Suprapubic skin (tissue), 4 donors: ENCODE measurements at places on chromosomes 12 and 14.

GRCh38 chr12:55659486-55660385, 23.0 kb downstream of the OR10P1 start:
- no peak for DNase-seq

DNA sequence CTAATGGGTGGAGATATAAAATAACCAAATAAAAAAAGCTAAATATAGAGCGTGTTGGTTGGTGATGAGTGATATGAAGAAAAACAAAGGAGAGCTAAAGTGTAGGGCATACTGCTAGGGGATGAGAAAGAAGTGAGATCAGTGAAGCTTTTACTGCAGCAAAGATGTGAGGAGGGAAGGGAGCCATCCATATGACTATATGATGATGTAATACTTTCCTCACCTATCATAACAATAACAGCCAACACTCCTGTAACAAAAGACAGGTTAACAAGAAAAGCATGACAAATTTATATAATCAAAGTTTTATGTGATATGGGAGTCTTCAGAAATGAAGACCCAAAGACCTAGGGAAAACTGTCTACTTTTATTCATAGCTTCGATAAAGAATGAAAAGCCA, 57.4 kb upstream of the LRFN5 start:
- DNase-seq, result no peak

DNA sequence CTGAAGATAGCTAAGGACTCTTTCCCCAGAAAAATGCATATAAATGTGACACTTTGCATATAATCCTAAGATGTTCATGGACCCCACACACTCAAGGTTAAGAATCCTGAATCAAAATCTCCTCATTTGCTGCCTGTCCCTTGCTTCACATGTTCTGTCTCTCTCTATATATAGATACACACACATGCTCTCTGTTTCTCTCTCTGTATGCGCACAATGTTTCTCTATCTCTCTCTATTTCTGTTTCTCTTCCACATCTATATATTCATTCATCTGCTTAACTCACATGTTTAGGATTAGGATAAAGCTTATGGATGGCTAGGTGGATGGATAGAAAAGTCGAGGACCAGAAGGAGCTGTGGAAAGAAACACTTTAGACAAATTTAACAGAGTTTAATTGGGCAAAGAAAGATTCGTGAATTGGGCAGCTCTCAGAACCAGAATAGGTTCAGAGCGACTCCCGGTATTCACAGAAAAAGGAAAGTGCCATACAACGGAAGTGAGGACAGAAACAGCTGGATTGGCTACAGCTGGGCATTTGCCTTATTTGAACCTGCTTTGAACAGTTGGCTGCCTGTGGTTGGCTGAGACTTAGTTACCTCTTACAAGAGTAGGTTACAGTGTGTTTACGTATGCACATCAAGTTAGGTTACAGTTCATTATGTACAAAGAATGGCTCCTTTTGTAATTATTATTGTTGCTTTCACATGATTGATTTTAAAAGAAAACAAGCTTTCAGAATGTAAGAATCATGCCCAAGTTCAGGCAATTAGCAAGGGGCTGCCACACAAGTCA, 57.6 kb downstream of the EMP1 start:
- no peak for DNase-seq

DNA sequence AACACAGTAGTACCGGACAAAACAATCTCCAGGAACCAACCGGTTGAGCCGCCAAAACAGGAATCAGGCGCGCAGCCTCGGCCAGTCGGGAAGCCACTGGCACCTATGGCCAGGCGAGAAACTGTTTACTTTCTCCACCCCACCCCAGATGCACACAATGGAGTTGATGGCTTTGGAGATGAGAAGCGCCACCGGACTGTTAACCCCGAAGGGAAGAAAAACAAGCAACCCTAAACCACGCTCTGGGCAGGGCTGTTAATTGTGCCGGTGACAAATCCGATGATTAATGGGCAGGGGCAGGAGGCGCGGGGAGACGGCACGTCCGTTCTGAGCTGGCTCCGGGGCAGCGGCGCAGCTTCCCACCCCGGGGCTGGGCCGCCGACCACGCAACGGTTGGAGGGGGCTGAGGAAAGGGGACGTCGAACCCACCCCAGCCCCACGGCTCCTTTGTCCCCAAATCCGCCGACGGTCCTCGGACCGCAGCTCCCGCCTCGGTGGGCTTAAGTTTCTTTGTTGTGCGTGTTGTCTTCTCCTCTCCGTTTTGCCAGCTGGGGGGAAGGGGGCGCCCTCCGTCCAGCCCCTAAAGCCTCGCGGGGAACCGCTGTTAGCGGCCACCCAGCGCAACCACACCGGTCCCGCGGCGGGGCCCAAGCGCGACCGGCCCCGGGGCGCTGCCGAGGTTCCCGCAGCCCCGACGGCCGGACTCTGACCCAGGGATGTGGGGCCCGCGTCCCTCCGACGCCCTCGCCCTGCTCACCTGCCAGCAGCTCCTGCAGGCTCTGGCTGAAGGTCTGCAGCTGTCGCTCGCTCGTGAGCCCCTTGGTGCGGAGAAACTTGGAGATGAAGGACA, 790 bp downstream of the BTG1 start:
- DNase-seq, result peak; percentile 84

GRCh38 chr12:55965941-55966407, at the start of gene PMEL:
Gene PMEL (minus strand): TSS chr12:55966042. CDS start chr12:55966011, 31 bp downstream.
- no peak for DNase-seq

DNA sequence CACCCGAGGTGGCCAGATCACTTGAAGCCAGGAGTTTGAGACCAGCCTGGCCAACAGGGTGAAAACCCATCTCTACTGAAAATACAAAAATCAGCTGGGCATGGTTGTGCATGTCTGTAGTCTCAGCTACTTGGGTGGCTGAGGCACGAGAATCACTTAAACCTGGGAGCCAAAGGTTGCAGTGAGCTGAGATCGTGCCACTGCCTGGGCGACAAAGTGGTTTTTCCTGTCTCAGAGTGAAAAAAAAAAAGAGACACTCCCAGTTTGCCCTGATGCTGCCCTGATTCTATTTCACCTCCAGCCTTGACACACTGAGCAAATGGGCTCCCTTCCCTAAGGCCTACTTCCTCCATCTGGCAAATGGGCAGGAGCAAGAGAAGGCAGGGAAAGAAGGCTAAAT, 28.5 kb upstream of the PLEK2 start:
- no peak for DNase-seq

GRCh38 chr14:23539248-23540140, 12.1 kb downstream of the ZFHX2 start:
- no peak for DNase-seq

GRCh38 chr12:107760207-107760808, 629 bp downstream of the PRDM4 start:
- DNase-seq, result peak; percentile 79

DNA sequence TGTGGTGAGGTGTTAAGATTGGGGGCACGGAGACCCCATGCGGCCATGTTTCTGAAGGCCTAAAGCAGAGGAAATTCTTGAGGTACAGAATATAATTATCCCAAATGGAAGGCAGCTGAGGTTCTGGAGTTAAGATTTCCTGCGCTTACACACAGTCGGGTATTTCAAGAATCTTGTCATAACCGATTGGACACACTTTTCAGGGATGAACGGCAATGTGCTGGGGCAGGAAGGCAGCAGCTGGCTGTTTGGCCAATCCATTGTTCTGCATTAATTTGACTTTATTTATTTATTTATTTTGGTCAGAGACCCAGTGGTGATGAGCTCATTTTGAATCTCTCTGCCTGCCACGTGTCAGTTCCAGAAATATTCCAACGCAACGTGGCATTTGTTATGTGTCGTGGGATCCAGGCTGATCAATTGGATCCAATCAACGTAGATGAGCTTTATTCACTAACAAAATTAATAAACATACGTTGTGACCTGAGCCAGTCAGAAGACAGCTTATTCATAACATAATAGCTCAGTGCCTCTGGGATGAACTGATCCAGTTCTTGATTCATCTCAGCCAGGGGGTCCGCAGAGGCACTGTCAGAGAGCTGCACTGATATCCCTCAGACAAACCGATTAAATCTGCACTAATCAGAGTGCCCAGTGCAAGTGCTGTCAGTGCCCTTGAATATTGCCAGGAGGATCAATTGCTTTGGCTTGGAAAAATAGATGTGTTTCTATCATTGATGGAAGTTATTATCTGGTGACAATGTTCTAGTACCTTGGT, 181.0 kb downstream of the KTN1 start:
- DNase-seq, result no peak

DNA sequence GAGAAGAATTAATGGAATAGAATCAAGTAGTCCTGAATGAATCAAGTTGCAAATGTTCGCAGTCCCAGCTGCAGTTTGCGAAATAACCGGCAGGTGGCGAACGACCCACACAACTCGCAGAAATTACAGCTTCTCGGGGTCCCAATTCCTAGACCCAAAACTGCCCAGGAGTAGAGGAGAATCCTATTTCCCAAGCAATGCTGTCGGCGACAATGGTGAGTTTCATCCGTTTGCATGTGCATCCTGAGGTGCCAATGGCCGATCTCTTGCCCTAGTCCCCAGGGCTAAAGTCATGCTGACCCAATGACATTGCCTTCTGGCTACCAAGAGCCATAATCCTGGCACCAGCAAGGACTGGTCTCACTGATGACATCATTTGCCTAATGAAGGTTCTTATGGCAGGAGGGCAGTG, 8.5 kb upstream of the ASCL1 start:
- DNase-seq, result no peak

GRCh38 chr14:64968651-64969050, 3.5 kb downstream of the RAB15 start:
- DNase-seq, result no peak

- no peak for DNase-seq
Observed at GRCh38 chr12:65454115-65454787, 175.8 kb downstream of the MSRB3 start.

GRCh38 chr12:32507942-32508320, 108.6 kb downstream of the FGD4 start:
- no peak for DNase-seq

DNA sequence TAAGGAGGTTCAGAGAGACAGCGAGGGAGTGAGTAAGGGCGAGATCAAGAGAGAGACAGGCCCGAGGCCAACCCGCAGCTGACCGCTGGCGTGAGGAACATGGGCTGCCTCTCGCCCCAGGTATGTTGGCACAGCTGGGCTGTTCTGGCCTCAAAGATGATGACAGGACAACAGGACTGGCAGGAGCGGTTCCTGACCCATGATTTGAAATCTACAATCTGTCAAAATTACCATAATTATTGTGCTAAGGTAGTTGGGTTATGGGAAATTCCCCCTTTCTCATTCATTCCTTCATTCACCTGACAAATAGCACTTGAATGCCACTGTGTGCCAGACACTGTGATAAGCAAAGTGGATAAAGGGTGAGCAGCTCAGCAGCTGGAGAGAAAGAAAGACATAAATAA, 5.1 kb upstream of the ENDOU start:
- no peak for DNase-seq

DNA sequence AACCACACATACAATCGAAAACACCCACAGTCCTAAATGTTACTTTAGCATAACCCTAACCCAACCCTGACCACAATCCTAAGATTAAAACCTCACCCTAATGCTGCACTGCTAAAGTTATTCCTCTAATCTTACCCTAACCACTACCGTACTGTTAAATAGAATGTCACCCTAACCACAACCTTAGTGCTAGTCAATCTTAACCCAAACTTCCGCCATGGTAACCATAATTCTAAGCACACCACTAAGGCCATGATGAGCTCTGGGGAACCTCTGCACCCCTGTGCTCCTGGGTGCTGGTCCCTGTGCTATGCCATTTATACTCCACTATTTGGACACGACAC, 38.0 kb downstream of the LTBP2 start:
- DNase-seq, result no peak

DNA sequence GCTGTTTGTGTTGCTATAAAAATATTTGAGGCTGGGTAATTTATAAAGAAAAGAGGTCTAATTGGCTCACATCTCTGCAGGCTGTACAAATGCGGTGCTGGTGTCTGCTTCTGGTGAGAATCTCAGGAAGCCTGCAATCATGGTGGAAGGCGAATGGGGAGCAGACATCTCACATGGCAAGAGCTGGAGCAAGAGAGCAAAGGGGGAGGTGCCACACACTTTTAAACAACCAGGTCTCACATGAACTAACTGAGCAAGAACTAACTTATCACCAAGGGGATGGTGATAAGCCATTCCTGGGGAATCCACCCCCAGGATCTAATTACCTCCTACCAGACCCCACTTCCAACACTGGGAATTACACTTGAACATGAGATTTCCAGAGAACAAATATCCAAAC, 300.7 kb upstream of the MDGA2 start:
- DNase-seq, result no peak

DNA sequence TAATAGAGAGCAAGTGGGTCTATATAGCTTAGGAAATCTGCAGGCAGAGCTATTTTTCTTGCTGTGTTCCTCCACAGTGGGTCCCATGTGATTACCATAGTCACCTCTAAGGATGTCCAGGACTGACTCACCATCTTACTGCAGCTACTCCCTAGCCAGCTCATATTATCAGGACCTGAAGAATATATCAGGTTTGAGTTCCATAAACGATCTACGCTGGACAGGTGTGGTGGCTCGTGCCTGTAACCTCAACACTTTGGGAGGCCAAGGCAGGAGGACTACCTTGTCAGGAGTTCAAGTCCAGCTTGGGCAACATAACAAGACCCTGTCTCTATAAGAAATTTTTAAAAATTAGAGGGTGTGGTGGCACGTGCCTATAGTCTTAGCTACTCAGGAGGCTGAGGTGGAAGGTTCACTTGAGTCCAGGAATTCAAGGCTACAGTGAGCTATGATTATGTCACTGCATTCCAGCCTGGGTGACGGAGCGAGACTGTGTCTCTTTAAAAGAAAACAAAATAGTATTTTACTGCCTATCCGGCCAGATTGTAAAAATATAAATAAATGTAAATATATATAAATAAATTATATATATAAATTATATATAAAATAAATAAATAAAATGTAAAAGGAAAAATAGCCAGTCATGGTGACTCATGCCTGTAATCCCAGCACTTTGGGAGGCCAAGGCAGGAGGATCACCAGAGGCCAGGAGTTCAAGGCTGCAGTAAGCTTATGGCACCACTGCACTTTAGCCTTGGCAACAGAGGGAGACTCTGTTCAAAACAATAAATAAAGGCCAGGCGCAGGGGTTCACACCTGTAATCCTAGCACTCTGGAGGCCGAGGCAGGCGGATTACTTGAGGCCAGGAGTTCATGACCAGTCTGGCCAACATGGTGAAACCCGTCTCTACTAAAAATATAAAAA, 6.9 kb upstream of the SPRYD4 start:
- DNase-seq, result no peak

DNA sequence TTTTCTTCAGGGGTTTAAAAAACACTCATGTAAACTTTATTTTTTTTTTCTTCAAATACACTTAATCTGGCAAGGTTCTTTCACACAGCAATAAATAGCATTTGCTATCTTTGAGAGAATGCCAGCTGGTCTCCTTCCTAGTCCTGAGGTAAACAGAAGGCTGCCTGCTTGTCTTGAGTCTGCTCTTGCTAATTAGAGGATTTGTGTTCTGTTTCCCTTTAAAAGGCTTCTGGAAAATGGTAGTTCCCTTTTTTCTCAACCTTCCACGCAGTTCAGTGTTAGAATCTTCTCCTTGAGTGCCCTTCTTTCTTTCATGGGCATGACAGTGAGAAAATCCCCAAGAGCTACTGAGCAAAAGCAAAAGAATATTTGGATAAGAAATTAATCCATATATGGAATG, 92.3 kb upstream of the DCN start:
- DNase-seq, result no peak

- DNase-seq, result no peak
Observed at GRCh38 chr14:31945074-31945613, 132.0 kb upstream of the ARHGAP5 start.
